CD4-positive, alpha-beta T cell (primary cell): ENCODE measurements at places on chromosomes 12 and 14.

GRCh38 chr14:101893759-101894158, 70.6 kb upstream of the DYNC1H1 start:
- H3K36me3 ChIP-seq = peaks cover 90% of the 10 kb centered on the region
- H3K27me3 ChIP-seq = no peaks in the 10 kb centered on the region
- no peaks in the 10 kb centered on the region for H3K4me1 ChIP-seq
- DNase-seq = no peak

DNA sequence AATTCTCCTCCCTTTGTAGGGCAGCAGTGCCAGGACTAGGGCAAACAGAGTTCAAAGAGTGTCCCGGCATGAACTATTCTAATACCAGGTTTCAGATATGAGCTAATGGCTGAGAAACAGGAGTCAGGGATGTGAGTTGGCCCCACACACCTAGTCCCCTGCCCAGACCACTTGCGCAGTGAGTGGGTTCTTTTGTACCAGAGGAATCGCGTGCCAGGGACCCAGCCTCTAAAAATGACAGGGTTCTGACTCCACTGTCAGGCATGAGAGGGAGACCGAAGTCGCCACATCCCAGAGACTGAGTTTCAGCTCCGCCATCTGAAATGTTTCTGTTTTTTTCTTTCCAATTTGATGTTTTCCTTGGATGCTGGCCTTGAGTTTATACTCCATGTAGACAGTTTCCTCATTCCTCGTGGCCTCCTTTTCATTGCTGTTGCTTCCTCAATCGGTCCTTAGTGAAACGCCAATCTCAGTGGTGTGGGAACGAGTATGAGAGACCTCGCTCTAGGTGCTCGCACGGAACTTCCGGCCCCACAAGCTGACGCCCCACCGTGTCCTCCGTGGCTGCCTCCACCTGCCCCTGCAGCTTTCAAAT, 31.5 kb downstream of the FBXL14 start:
- H3K27me3 ChIP-seq = no peaks in the 10 kb centered on the region
- no peak overlapping the region for H3K4me3 ChIP-seq
- no peak for DNase-seq
- H3K27ac ChIP-seq = no peak overlapping the region

- H3K36me3 ChIP-seq = no peaks in the 10 kb centered on the region
- H3K4me1 ChIP-seq = peaks cover 5% of the 10 kb centered on the region
- DNase-seq = no peak
- no peaks in the 10 kb centered on the region for H3K27me3 ChIP-seq
- no peak overlapping the region for H3K4me3 ChIP-seq
- H3K27ac ChIP-seq = no peak overlapping the region
These were observed 119.9 kb upstream of the PZP start for GRCh38 chr12:9328065-9328464.

DNA sequence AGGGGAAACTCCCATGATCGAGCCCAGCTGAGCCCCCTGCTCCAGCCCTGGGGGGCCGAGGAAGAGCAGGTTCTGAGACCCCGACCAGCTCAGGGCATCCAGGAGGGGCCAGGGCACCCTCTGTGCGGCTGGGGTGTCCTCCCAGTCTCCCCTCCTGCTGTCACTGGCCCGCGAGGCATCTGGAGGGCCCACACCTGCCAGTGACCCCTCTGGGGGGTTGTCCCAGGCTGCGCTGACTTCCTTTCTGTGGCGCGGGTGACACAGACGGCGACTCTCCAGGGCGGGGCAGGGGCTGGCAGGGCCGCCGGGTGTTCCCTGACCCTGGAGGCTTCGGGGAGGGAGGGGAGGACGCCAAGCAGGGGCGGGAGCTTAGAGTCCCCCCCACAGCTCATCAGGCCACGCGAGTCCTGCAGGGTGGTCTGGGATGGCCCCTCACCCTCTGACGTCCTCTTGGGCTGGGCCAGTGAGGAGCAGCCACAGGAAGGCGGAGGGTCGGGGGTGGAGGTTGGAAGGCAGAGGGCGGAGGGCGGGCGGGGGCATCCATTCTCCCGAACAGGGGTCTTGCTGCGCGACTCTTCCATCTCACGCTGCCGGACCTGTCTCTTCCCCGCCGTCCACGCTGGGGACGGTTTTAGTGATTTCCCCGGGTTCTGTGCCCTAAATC, 38.6 kb upstream of the FBRSL1 start:
- H3K4me1 ChIP-seq = peaks cover 38% of the 10 kb centered on the region
- no peaks in the 10 kb centered on the region for H3K27me3 ChIP-seq
- H3K4me3 ChIP-seq = no peak overlapping the region
- no peak for DNase-seq
- no peaks in the 10 kb centered on the region for H3K36me3 ChIP-seq
- no peak overlapping the region for H3K27ac ChIP-seq

DNA sequence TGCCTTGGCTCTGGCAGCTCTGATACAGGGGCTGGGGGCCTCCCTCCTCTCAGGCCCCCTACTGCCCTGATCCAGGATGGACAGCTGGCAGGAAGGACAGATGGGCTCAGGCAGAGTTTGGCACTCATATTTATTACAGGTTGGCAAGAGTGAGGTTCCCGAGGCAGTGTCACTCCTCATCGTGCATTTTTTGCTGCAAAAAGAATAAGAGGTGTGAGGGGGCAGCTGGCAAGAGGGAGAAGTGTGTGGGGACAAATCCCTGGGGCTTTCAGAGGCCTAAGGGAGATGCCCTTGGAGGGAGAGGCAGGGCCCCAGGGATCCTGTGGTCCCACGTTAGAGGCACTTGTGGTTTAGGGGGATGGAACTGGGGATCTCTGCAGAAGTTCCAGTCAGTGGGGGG, 5.0 kb downstream of the CMTM5 start:
- H3K27ac ChIP-seq = no peak overlapping the region
- H3K36me3 ChIP-seq = no peaks in the 10 kb centered on the region
- no peak overlapping the region for H3K4me3 ChIP-seq

DNA sequence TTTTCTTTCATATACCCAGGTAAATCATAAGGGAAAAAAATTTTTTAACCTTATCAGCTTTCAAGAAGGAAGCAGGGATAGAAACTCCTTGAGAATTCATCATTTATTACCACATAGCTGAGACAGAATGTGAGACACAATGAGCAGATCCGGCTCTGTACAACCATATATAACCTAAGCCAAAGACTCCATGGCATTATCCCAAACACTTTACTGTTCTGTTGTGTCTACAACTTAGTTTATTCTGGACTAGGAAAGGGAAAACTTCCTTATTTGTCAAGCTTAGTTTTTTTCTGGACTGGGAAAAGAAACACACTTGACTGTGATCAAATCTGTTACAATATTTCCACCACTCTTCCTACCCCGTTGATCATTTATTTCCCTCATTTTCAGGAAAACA, 38.3 kb upstream of the CATSPERB start:
- H3K27ac ChIP-seq = no peak overlapping the region
- no peaks in the 10 kb centered on the region for H3K4me1 ChIP-seq
- DNase-seq = no peak
- H3K4me3 ChIP-seq = no peak overlapping the region
- no peaks in the 10 kb centered on the region for H3K27me3 ChIP-seq

DNA sequence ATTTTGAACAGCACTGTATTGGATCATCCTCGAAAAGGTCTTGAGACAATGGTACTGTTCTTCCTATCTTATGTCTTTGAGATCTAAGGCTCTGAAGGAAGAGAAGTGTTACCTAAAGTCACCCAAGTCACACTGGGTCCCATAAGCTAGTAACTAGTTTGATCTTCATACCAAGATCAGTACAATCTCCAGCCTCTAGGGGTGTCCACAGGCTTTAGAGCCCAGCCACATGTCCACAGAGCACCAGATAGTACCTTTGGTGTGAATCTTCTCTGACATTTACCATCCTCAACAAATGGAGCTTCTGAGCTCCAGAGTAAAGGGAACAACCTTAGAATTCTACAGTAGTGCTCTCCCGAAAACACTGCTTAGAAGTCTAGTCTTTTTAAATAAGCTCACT, 78.7 kb downstream of the KSR2 start:
- no peak overlapping the region for H3K27ac ChIP-seq
- peaks cover 9% of the 10 kb centered on the region for H3K27me3 ChIP-seq
- DNase-seq = no peak
- H3K36me3 ChIP-seq = no peaks in the 10 kb centered on the region
- no peak overlapping the region for H3K4me3 ChIP-seq

DNA sequence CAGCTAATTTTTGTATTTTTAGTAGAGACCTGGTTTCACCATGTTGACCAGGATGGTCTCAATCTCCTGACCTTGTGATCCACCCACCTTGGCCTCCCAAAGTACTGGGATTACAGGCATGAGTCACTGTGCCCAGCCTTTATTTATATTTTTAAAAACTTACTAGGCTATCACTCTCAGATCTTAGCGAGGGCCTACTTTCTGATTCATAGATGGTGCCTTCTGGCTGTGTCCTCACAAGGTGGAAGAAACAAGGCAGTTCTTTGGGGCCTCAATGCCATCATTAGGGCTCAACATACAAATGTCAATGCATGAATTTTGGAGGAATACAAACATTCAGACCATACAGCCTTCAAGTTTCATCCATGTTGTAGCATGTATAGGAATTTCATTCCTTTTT, 2.4 kb upstream of the DGLUCY start:
- no peak overlapping the region for H3K4me3 ChIP-seq
- no peak for DNase-seq
- no peak overlapping the region for H3K27ac ChIP-seq
- no peaks in the 10 kb centered on the region for H3K36me3 ChIP-seq
- peaks cover 56% of the 10 kb centered on the region for H3K4me1 ChIP-seq

- DNase-seq = no peak
- H3K27me3 ChIP-seq = no peaks in the 10 kb centered on the region
- no peak overlapping the region for H3K27ac ChIP-seq
- no peak overlapping the region for H3K4me3 ChIP-seq
- no peaks in the 10 kb centered on the region for H3K4me1 ChIP-seq
- no peaks in the 10 kb centered on the region for H3K36me3 ChIP-seq
These were observed 178.7 kb upstream of the SOX5 start for GRCh38 chr12:24127919-24128721.

GRCh38 chr12:15700595-15700994, 88.6 kb downstream of the EPS8 start:
- H3K36me3 ChIP-seq = no peaks in the 10 kb centered on the region
- H3K27me3 ChIP-seq = no peaks in the 10 kb centered on the region
- DNase-seq = no peak
- no peaks in the 10 kb centered on the region for H3K4me1 ChIP-seq

- H3K4me1 ChIP-seq = no peaks in the 10 kb centered on the region
- no peak overlapping the region for H3K27ac ChIP-seq
- no peak for DNase-seq
- no peak overlapping the region for H3K4me3 ChIP-seq
These were observed 228.8 kb downstream of the PPFIA2 start for GRCh38 chr12:81530352-81530751.

DNA sequence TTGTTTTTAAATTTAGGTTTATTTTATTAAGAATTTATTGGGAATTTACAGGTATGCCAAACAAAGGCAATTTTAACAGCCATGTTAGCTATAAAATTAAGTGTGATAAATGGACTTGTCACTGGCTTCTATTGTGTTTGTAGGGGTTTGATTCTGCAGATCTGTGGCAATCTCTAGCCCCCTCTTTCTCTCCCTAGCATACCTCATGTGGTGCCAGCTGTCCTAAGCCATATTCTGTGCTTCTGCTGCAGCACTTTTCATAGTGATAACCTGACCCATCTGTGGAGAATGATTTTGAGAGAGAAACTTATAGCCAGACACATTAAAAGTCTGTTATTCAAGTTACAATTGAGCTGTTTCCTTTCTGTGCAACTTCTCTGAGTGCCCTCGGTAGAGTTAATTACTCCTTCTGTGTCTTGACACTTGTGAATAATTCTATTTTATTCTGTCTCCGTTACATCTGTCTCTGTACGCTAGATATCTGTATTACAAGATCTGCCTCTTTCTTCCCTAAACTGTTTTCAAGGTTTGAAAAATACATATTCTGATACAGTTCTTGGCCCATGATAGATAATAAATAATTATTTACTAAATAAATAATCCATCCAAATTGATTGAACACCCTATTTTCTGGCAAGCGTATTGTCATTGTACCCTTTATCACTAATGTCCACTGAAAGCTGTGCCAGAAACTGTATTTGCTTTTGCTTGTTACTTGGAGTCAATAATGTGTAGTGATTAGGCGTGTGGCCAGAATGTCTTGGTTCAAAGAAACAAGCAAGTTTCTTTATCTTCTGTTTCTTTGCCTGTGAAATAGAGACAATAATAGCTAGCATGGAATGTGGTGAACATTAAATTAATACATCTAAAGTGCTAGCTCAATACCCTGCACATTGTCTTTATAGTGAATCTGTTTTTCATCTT, 40.0 kb downstream of the FRS2 start:
- DNase-seq = no peak
- no peaks in the 10 kb centered on the region for H3K4me1 ChIP-seq
- H3K36me3 ChIP-seq = no peaks in the 10 kb centered on the region

- H3K4me1 ChIP-seq = peaks cover 3% of the 10 kb centered on the region
- H3K27ac ChIP-seq = no peak overlapping the region
- no peaks in the 10 kb centered on the region for H3K27me3 ChIP-seq
- no peak for DNase-seq
- no peak overlapping the region for H3K4me3 ChIP-seq
These were observed 71.7 kb upstream of the RIN3 start for GRCh38 chr14:92441751-92442504.

GRCh38 chr14:21120686-21121085, 19.8 kb downstream of the TMEM253 start:
- no peaks in the 10 kb centered on the region for H3K36me3 ChIP-seq
- no peak for DNase-seq
- no peaks in the 10 kb centered on the region for H3K4me1 ChIP-seq

GRCh38 chr14:24348186-24348585, 8.4 kb upstream of the RIPK3 start:
- H3K4me3 ChIP-seq = no peak overlapping the region
- H3K27me3 ChIP-seq = peaks cover 21% of the 10 kb centered on the region
- no peak for DNase-seq
- no peaks in the 10 kb centered on the region for H3K4me1 ChIP-seq
- no peaks in the 10 kb centered on the region for H3K36me3 ChIP-seq
- H3K27ac ChIP-seq = no peak overlapping the region

GRCh38 chr14:93368996-93369712, 22.2 kb downstream of the COX8C start:
- peaks cover 3% of the 10 kb centered on the region for H3K27me3 ChIP-seq
- no peaks in the 10 kb centered on the region for H3K4me1 ChIP-seq
- no peak overlapping the region for H3K27ac ChIP-seq
- no peaks in the 10 kb centered on the region for H3K36me3 ChIP-seq
- no peak overlapping the region for H3K4me3 ChIP-seq

DNA sequence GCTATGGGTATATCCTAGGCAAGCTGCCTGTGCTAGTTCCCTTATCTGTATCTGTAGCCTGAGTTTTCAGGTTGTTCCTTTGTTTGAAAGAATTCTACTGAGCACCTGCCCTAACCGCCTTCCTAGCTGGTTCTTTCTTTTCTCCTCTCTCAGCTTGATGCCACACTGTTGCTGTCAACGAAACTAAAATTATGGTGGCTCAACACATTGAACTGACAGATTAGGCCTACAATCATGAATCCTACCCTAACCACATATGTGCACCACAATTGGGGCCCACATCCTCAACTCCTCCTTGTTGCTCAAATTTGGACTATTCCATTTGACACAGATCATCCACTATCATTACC, 36.2 kb upstream of the RESF1 start:
- no peak overlapping the region for H3K4me3 ChIP-seq
- DNase-seq = no peak
- no peaks in the 10 kb centered on the region for H3K36me3 ChIP-seq
- H3K27me3 ChIP-seq = no peaks in the 10 kb centered on the region
- no peak overlapping the region for H3K27ac ChIP-seq
